ENCODE measurements at places on chromosomes 7 and 10.

DNA sequence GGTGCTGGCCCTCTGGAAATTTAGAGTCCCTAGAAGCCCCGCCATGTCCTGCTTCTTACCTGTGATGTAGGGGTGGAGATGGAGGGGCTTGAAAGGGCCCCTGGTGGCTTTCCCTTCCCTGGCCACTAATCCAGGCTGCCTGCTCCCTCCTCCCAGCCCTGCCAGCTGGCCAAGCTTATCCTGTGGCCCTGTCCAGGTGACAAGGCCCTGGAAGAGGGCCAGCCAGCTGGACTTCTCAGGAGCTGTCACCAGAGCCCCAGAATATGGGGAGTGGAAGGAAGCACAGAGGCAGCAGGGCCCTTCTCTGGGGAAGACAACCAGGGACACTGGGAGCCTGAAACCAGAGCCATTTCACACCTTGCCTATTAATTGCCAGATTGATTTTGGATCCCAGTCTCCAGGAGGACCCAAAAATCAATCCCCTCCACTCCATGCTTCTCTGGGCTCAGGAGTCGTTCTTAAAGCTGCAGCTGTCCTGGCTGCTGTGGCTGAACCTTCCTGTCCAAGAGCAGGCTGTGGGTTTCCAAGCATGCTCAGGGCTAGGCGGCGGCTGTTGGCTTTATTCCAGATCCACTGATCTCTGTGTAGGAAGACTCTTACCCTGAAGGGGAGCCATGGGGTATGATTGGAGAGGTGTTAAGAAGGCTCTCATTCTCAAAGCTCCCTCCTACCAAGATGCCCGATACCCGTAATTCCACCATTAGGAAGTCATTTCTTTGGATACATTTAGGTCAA is 52.6 kb upstream of the PCBD1 start:
- no peak for DNase-seq

DNA sequence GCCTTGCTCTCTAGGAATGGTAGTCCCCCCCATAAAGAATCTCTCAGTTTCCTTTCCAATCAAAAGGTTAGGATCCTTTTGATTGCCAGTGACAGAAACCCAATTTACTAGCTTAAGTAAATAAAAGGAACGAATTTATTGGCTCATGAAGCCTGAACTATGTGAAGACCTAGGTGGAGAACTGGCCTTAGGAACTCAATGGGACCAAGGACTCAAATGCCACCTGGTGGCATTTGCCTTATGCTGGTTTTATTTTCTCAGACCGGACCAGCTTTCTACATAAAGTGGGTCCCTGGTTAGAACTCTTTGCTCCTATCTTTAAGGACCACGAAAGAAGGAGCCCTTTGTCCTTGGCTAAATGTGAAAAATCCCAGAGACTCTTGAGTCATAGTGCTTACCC is 25.4 kb downstream of the CFTR start:
- no peak for DNase-seq

- DNase-seq, result no peak
Measured at GRCh38 chr7:107016312-107016711, 28.2 kb upstream of the PRKAR2B start.

- no peak for DNase-seq
Measured at GRCh38 chr10:99449023-99449422, 18.6 kb upstream of the GOT1 start.

DNA sequence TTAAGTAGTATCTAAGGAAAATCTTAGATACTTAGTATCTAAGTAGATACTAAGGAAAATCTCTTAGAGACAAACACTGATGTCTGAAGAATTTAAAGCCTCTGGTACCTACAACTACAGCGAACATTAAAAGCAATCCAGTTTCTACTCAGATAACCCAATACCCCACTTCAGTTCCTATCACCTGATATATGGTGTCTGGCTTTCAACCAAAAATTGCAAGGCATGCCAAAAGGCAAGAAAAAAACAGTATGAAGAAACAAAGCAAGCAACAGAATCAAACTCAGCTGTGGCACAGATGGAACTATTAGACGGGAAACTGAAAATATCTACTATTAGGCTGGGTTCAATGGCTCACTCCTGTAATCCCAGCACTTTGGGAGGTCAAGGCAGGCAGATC is 31.1 kb downstream of the ARHGAP12 start:
- no peak for DNase-seq

DNA sequence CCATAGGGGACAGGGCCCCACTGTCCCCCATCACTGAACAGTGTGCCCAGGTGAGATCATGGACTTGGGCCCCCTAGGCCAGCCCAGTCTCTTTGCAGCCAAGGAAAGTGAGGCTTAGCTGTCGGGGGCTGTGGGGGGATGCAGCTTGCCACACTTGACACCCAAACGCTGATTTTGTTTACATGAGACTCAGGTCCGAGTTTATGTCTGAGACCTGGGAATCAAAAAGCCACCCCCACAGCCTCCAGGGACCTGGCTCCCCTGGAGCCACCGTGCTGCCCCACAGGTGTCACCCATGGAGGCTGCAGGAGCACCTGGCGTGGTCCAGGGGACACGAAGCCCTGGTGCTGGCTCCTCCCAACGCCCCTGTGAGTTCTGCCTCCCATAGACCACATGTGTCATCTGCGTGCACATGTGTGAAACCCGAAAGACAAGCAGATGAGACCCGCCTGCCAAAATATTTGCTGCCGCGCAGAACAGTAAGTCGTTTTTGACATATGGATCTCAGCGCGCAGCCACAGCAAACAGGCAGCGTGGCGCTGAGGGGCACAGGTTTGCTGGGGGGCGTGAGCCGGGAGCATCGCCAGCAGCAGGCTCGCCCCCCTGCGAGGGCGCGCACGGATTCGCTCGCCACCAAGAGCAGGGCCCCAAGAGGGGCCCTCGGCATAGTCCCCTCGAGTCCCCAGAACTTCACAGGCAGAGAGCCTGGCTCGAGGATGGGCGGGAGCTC is 112.3 kb downstream of the LHPP start:
- no peak for DNase-seq

- no peak for DNase-seq
Measured at GRCh38 chr10:6558759-6559461, 21.2 kb downstream of the PRKCQ start.

DNA sequence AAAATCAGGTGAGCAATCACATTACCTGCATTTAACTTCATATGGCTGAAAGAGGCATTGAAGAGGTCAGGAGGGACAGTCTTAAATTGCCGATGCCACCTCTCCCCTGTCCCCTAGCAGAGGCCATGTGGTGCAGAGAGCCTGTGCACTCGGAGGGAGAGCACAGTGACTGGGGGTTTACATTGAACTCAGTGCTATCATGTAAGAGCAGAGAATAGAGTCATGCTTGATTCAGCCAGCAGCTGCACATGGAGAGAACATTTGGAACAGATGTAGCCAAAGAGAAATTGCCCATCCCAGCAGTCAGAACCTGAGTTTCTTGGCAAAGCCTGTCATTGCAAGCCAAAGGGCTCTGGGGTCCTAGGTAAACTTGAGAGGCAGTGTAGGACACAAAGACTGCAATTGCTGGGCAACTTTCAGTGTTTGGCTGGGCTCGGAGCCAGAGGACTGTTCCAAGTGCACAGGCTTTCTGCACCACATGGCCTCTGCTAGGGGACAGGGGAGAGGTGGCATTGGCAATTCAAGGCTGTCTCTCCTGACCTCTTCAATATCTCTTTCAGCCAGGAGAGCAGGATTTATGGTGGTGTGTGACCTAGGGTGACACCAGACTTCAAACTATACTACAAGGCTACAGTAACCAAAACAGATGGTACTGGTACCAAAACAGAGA is 267.1 kb downstream of the REEP3 start:
- no peak for DNase-seq

DNA sequence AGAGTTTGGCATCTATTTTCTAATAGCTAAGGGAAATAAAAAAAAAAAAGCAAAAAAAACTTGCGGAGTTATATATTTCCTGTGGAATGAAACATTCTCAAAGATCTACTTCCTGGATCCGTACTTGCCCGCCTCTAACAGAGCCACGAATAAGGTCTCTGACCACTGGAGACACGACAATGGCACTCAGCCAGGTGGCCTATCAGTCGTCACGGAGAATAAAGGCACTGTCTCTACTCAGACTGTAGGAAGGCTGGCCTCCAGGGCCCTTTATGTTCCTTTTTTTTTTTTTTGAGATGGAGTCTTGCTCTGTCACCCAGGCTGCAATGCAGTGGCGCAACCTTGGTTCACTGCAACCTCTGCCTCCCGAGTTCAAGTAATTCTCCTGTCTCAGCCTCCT is 58.7 kb downstream of the RGS10 start:
- no peak for DNase-seq

- DNase-seq, result no peak
Measured at GRCh38 chr7:150716939-150717338, 526 bp downstream of the GIMAP1 start.

GRCh38 chr10:103144041-103144440 is 49.0 kb downstream of the NT5C2 start:
- no peak for DNase-seq

- no peak for DNase-seq
Measured at GRCh38 chr7:143967398-143967797, 12.8 kb downstream of the OR2F1 start.

DNA sequence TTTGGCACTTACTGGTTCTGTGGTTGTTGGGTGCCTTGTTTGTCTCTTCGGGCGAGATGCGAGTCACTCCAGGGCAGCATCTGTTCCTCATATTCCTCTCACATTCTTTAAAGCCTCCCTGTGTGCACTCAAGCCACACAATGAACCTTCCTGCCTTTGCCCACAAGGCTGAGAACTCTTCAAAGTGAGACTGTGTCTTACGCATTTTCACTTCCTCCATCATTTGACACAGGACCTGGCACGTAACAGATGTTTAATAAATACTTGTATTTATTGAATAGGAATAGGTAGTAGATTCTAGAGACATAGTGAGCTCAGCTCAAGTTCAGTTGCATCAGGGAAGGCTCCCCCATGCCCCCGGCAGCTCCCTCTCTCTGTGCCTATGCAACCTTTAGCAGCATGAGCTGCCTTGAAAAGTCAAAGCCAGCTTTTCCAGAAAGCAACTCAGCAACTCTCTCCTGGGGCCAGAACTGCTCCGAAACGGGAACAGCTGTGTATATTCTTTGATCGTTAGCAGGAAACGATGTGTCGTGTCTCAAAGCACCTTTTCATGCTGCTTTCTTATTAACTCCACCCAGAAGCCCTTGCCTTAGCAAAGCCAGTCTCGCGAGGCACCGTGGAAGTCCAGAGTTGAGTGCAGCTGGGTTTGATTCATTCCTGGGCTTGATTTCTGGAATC is 97.5 kb downstream of the PFKFB3 start:
- no peak for DNase-seq

GRCh38 chr7:78280276-78280675 is 481.7 kb downstream of the PHTF2 start:
- no peak for DNase-seq

- DNase-seq, result no peak
Measured at GRCh38 chr7:87709258-87709657, 81.1 kb downstream of the RUNDC3B start.

DNA sequence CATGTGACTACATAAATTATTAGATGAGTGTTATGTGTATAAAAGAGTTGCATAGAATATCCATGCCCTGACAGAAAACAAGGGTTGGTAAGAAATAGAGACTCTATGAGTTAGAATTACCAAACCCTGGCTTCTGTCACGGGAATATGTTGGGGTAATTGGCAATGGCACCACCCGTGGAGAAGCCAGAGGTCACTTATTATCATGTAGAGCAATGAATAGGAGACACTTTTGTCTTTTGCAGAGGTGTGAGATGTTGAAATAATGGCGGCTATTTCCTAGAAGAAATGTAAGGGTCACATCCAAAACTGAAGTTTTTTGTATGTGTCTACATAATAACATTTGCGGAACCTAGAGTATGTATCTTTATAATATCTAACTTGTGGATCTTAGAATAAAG is 35.3 kb downstream of the ABCB5 start:
- no peak for DNase-seq

- no peak for DNase-seq
Measured at GRCh38 chr7:70484255-70484654, 647.7 kb upstream of the GALNT17 start.

DNA sequence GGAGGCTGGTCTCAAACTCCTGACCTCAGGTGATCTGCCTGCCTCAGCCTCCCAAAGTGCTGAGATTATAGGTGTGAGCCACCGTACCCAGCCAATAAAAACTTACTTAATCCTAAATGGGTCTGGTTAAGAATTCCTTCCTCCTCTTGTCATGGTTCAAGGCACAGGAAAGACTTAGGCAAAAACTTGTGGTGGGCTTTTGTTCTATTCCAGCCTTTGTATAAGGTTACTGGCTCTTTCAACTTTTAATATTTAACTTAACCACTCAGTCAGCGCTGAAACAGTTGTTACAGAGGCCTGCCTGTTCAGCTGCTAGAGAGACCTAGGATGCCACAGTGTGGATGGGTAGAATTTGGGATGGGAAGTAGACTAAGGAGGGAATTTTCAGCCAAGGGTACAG is 28.1 kb upstream of the GARS1 start:
- no peak for DNase-seq
